ENCODE measurements at places on chromosomes 2 and 18.

- DNase-seq: no peak
Measured at GRCh38 chr18:23721696-23722480, 32.6 kb downstream of the LAMA3 start.

- no peak for DNase-seq
Measured at GRCh38 chr2:65775839-65776238, 343.4 kb upstream of the SPRED2 start.

- no peak for DNase-seq
Measured at GRCh38 chr2:160522951-160523710, 29.5 kb upstream of the RBMS1 start.

DNA sequence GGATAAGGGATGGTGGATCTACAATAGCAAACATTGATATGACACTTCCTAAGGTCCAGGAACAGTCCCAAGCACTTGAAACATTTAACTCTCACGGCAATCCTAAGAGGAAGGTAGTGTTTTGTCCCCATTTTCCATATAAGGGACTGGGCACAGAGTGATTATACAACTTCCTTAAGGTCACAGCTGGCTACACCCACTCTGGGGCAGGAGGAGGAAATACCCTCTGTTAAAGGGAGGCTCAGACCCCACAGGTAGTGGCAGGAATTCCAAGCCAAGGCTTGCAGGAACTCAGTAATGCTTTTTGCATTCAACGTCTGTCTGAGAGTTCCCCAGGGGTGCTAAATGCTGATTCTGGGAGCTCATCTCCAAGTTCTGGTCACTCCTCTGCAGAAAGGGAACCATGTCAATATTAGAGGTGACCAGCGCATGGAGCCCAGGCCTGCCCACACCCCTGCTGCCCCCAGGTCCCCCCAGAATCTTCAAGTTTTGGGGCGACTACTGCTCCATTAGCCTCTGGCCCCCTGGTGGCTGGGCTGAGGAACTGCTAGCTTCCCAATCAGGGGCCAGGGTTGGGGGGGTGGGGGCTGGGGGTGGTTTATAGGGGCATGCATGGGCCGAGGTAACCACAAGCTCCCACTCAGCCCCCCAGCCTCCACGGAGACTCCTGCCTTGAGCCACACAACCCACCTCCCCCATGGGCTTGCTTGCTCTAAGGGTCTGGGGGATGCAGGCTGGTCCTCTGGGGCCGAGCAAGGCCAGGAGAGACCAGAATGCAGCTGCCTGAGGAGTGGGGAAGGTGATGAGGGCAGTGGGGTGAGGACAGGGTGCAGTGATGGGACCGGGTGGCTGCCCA is 11.1 kb downstream of the OBSL1 start:
- DNase-seq: no peak

- DNase-seq: no peak
Measured at GRCh38 chr18:10270151-10270571, 184.3 kb upstream of the APCDD1 start.

GRCh38 chr2:229205704-229206103 is 65.4 kb downstream of the PID1 start:
- DNase-seq: no peak

DNA sequence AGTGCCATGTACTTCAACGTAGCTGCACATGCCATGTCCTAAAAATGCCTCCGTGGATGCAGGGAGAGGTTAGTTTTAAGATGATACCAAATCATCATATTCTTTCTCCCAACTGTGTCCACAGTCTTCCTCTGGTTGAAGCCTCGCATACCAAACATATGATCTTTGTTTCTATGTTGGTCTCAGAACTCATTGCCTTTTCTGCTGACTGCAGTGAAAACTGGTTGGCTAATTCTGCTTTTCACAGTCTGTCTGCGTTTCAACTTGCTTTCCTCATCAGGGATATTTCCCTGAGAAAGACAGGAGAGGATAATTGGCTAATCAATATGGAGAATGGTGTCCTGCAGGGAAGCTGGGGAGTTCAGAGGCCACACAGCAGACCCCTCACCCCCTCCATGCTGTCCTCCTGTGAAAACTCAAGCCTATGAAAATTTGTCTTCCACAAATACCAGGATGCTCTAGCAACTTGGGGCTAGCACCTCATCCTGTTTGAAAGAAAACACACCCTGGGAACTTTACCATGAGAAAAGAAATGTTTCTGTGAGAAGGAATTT is 192.2 kb upstream of the PXDN start:
- no peak for DNase-seq

DNA sequence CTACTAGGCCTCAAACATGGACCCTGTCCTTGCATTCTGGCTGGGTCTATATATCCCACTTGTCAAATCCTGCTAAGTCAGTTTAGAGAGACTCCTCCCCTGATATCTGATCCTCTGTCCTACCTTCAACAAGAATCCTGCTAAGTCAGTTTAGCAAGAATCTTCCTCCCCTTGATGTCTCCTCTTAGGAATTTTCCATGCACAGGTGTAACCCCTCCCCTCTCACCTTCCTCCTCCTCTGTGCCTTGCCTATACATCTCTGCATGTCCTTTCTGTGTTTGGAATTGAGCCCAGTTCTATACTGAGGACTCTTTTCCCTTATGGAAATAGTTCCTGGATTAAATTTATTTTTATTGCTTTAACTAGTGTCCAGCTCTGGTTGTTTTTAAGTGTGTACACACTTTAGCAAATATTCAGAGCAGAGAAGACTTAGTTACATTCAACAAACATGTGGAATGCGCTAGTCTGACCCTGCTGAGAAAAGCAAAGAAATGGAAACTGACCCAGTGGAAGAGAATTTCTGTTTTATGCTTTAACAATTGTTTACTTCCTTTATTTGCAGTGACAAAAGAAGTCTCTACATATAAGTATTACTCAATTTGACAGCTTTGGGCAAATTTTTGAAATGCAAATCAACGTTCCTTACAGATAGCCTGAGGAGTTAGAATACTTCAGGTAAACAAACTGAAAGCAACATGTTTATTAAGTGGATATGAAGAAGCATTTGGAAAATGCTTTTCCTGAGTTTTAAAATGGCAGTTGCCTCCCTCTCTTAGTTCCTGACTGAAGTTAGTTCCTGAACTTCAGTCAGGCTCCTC is 80.6 kb downstream of the RIT2 start:
- no peak for DNase-seq
